ENCODE measurements at places on chromosomes 12 and 14.

DNA sequence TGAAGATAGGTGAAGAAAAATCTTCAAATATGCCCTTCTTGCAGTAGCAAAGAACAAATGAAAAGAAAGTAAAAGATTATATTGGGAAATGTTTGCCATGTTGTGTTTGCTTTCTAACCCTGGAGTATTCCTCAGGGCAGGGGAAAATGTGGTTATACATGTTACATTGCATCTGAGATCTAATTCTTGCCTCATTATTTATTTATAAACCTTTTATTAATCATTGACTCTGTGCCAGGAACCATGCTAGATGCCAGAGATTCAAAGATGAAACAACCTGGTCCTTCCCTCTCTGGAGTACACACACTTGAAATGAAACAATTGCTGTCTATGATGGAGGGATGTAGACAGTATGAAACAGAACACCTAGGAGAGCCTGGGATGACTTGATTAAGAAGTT is 128.1 kb upstream of the HMGA2 start:
- H3K27me3 ChIP-seq: no peaks in the 10 kb centered on the region
- H3K36me3 ChIP-seq: peaks cover 13% of the 10 kb centered on the region
- DNase-seq: no peak
- H3K27ac ChIP-seq: peak overlapping the region; percentile 78

DNA sequence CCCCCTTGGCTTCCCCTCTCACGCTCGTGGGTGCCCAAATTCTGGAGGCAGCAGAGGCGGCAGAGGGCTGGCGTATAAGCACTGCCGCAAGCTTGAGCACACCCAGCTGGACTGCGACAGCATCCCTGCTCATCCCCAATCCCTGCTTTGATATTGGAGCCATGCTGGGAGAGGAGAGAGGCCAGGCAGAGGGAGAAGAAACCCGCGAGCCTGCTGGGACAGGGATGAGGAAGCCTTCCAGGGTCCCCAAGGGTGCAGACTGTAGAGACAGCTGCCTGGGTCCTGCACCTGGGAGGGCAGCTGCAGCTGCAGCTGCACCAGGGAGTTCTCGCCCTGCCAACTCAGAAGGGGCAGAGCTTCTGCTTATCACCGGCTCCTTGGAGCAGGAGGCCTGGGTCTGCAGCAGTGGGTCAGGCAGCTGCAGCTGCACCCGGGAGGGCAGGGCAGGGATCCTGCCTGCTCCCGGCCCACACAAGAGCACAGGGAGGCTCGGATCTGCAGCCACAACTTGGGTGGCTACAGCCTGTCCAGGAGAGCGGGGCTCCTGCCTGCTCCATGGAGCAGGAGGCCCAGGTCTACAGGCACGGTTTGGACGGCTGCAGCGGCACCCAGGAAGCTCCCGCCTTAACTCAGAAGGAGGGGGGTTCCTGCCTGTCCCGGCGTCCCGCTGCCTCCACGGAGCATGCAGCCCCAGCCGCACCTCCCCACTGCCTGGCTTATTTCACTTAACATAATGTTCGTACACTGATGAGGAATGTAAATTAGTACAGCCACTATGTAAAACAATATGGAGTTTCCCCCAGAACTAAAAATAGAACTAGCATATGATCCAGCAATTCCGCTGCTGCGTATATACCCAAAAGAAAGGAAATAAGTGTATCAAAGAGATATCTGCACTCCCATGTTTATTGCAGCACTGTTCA is 60.4 kb upstream of the SGPP1 start:
- H3K36me3 ChIP-seq: no peaks in the 10 kb centered on the region
- DNase-seq: no peak
- H3K4me1 ChIP-seq: no peaks in the 10 kb centered on the region
- no peak overlapping the region for H3K4me3 ChIP-seq
- peaks cover 17% of the 10 kb centered on the region for H3K27me3 ChIP-seq
- no peak overlapping the region for H3K27ac ChIP-seq

GRCh38 chr12:4119157-4119761 is 154.3 kb upstream of the CCND2 start:
- peaks cover 77% of the 10 kb centered on the region for H3K4me1 ChIP-seq
- no peak overlapping the region for H3K27ac ChIP-seq
- H3K27me3 ChIP-seq: peaks cover 24% of the 10 kb centered on the region
- no peaks in the 10 kb centered on the region for H3K36me3 ChIP-seq
- no peak for DNase-seq

GRCh38 chr12:109464642-109465351 is 12.3 kb downstream of the KCTD10 start:
- H3K27ac ChIP-seq: peak overlapping the region; percentile 61
- no peaks in the 10 kb centered on the region for H3K27me3 ChIP-seq
- H3K36me3 ChIP-seq: peaks cover 28% of the 10 kb centered on the region
- no peak overlapping the region for H3K4me3 ChIP-seq

DNA sequence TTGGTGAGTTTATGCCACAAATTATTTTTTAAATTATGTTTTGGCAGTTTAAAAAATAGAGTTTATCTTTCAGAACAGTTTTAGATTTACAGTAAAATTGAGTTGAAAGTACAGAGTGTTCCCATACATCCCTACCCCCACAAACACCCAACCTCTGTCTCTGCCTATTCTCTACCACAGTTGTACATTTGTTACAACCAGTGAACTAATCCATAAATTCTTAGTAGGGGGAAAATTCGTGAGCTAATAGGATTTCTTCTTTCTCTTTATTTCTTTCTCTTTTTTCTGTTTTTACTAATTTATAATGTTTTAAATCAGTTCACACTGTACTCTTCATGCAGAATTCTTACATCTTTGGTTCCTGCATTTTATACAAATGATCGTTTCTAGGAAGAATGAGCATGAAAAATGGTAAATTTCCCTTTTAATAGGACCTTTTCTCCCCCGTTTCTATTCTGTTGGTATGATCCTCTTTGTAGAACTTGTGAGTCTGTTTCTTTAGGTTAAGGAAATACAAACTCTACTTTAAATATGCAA is 56.7 kb downstream of the MIPOL1 start:
- no peaks in the 10 kb centered on the region for H3K27me3 ChIP-seq
- DNase-seq: no peak
- no peak overlapping the region for H3K4me3 ChIP-seq
- H3K27ac ChIP-seq: no peak overlapping the region
- no peaks in the 10 kb centered on the region for H3K36me3 ChIP-seq

DNA sequence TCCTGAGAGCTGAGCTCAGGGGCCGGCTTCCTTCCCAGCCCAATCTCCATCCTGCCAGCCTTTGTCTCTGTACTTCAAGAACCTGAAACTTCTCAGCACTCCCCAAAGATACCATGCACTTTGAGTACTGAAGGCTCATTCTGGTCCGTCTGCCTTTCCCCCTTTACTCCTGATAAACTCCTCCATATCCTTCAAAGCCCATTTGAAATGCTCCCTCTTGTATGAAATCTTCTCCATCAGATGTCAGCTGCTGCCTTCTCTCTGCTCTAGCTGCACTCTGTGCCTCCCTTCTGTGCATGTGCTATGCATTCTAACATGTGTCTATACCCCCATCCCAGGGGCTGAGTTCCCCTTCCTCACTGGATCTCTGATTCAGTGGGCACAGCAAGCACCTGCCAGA is 52.1 kb downstream of the PITPNM2 start:
- H3K27ac ChIP-seq: peak overlapping the region; percentile 11
- H3K27me3 ChIP-seq: no peaks in the 10 kb centered on the region
- peaks cover 80% of the 10 kb centered on the region for H3K4me1 ChIP-seq
- H3K36me3 ChIP-seq: no peaks in the 10 kb centered on the region

GRCh38 chr12:105855361-105856047 is 283.2 kb downstream of the NUAK1 start:
- H3K36me3 ChIP-seq: no peaks in the 10 kb centered on the region
- no peak for DNase-seq

DNA sequence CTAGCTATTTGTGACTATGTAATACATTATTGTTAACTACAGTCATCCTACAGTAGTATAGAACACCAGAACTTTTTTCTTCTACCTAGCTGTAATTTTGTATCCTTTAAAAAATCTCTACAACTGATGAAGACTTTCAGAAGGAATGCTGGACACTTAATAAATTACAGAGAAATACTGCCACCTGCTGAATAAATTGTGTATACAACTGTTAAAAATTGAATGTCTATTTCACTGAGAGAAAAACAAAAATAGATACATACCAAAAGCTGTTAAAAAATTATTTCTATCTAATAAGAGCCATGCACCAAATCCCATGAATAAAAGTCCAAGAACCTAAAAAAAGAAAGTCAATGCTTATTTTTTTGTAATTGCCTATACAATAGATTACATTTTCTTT is 6.6 kb downstream of the TSPAN19 start:
- no peaks in the 10 kb centered on the region for H3K4me1 ChIP-seq
- H3K27me3 ChIP-seq: peaks cover 29% of the 10 kb centered on the region
- no peak overlapping the region for H3K4me3 ChIP-seq
- DNase-seq: no peak

DNA sequence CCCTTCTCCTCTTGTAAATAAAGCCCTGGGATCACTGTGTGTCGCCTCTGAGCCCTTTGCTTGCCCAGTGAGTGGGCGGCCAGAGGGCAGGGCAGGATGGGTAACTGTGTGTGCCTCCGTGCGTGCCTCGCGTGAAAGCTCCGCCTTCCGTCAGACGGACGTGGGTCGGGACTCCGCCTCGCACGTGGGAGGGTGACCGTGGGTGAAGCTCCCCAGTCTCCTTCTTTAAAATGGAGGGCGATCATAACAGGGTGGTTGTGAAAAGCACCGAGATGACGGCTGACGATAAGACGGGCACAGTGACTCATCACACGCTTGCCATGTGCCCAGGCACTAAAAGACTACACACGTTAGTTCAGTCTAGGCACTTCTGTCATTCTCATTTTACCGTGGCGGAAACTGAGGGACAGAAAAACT is 9.2 kb downstream of the PHB2 start:
- H3K4me1 ChIP-seq: peaks cover 60% of the 10 kb centered on the region
- H3K27me3 ChIP-seq: peaks cover 2% of the 10 kb centered on the region
- DNase-seq: no peak
- peak overlapping the region; percentile 77 for H3K4me3 ChIP-seq

GRCh38 chr12:27573972-27574371 is 50.0 kb downstream of the PPFIBP1 start:
- no peaks in the 10 kb centered on the region for H3K4me1 ChIP-seq
- DNase-seq: no peak
- peaks cover 4% of the 10 kb centered on the region for H3K36me3 ChIP-seq
- no peak overlapping the region for H3K27ac ChIP-seq
- no peak overlapping the region for H3K4me3 ChIP-seq

DNA sequence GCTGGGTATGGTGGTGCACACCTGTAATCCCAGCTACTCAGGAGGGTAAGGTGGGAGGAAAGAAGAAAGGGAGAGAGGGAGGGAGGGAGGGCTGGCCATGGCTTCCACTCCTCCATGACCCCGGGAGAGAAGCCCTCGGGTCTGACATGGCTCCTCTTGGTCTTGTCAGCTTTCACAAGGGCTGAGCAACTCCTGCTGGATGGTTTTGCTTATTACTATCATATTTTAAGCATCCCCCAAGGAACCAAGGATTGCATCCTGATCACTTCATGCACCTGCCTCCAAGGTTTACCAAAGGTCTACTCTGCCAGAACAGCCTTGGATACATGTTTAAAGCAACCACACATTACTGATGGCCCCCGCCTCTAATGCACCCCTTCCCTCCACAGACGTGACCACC is 28.0 kb upstream of the NCOR2 start:
- no peak overlapping the region for H3K27ac ChIP-seq
- H3K27me3 ChIP-seq: peaks cover 21% of the 10 kb centered on the region
- peaks cover 6% of the 10 kb centered on the region for H3K4me1 ChIP-seq
- no peak for DNase-seq
- H3K36me3 ChIP-seq: peaks cover 7% of the 10 kb centered on the region

DNA sequence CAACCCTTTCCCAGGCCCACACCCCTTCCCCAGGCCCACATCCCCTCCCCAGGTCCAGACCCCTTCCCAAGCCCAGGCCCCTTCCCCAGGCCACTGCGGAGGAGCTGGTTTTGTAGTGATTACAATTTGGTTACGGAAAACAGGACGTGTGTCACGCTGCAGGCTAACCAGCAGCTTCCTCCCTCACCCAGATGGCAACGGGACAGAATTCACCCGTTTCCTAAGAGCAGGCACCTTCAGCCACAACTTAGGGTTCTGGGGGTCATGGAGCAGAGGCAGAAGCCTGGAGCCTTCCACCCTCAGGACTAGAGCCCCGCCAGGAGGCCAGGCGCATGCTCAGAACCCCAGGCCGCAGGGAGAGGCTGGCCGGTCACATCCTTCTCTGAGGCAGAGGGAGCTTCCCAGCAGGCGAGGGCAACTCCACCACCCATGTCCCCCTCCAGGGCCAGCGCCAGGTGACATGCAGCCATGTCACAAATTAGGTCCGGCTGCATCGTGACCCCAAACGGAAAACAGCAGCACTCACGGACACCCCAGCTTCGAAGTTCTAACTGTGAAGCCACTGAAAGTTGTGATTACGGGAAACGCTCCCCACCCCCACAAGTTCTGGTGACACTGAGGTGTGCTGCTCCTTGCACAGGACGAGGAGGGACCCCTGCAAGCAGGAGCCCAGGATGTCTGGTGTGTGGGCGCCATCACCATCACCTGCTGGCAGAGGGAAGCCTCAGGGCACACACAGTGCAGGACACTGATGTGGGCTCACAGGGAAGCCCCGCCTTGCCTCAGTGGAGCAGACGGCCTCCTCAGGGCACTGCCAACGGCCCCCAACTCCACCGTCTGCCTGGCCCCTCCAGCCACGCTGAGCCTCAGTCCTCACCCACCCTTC is 7.7 kb downstream of the BRF1 start:
- peak overlapping the region; percentile 48 for H3K27ac ChIP-seq
- H3K27me3 ChIP-seq: no peaks in the 10 kb centered on the region
- peaks cover 13% of the 10 kb centered on the region for H3K36me3 ChIP-seq

GRCh38 chr12:95083471-95083870 is 10.1 kb upstream of the NR2C1 start:
- peaks cover 16% of the 10 kb centered on the region for H3K36me3 ChIP-seq
- DNase-seq: no peak
- peak overlapping the region; percentile 43 for H3K4me3 ChIP-seq
- H3K27me3 ChIP-seq: no peaks in the 10 kb centered on the region
- H3K27ac ChIP-seq: peak overlapping the region; percentile 98

- peaks cover 44% of the 10 kb centered on the region for H3K36me3 ChIP-seq
- no peak for DNase-seq
- no peaks in the 10 kb centered on the region for H3K27me3 ChIP-seq
- H3K4me1 ChIP-seq: peaks cover 5% of the 10 kb centered on the region
Measured at GRCh38 chr14:91164676-91165075, 50.8 kb downstream of the DGLUCY start.

DNA sequence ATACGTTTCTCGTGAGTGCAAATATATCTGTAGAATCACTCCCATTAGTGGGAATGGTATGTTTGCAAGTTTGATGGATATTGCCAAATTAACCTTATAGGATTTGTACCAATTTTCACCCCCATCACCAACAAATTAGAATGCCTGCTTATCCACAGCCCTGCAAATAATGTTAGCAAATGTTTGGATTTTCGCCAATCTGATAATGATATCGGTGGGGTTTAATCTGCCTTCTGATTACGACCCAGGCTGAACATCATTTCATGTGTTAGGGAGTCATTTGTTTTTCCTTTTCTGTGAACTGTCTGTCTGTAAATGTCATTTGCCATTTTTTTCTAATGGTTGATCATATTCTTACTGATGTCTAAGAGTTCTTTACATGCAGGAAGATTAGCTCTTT is 4.1 kb upstream of the DAZAP2 start:
- no peaks in the 10 kb centered on the region for H3K36me3 ChIP-seq
- H3K27me3 ChIP-seq: peaks cover 12% of the 10 kb centered on the region
- no peak overlapping the region for H3K27ac ChIP-seq
- no peak for DNase-seq
- no peak overlapping the region for H3K4me3 ChIP-seq
